ENCODE measurements at places on chromosomes 5 and 9.
A peak's percentile ranks its signal among the peaks of the same experiment; 100 is the strongest.

- no peaks in the 10 kb centered on the region for H3K27me3 ChIP-seq
- H3K4me1 ChIP-seq = no peaks in the 10 kb centered on the region
- no peak overlapping the region for H3K4me3 ChIP-seq
- no peaks in the 10 kb centered on the region for H3K36me3 ChIP-seq
- no peak overlapping the region for H3K27ac ChIP-seq
These were observed 3.5 kb upstream of the NEK6 start for GRCh38 chr9:124254261-124254682.

GRCh38 chr5:78243639-78244038, 50.9 kb downstream of the AP3B1 start:
- H3K27ac ChIP-seq = no peak overlapping the region
- H3K36me3 ChIP-seq = no peaks in the 10 kb centered on the region
- no peak overlapping the region for H3K4me3 ChIP-seq
- H3K27me3 ChIP-seq = no peaks in the 10 kb centered on the region

GRCh38 chr5:43572357-43572756, 15.5 kb upstream of the PAIP1 start:
- no peak overlapping the region for H3K4me3 ChIP-seq
- H3K27ac ChIP-seq = peak overlapping the region; percentile 68
- H3K36me3 ChIP-seq = peaks cover 6% of the 10 kb centered on the region
- H3K4me1 ChIP-seq = no peaks in the 10 kb centered on the region
- no peaks in the 10 kb centered on the region for H3K27me3 ChIP-seq

- H3K27ac ChIP-seq = no peak overlapping the region
- no peaks in the 10 kb centered on the region for H3K36me3 ChIP-seq
- no peaks in the 10 kb centered on the region for H3K27me3 ChIP-seq
These were observed 71.1 kb upstream of the NEURL1B start for GRCh38 chr5:172569861-172570558.

DNA sequence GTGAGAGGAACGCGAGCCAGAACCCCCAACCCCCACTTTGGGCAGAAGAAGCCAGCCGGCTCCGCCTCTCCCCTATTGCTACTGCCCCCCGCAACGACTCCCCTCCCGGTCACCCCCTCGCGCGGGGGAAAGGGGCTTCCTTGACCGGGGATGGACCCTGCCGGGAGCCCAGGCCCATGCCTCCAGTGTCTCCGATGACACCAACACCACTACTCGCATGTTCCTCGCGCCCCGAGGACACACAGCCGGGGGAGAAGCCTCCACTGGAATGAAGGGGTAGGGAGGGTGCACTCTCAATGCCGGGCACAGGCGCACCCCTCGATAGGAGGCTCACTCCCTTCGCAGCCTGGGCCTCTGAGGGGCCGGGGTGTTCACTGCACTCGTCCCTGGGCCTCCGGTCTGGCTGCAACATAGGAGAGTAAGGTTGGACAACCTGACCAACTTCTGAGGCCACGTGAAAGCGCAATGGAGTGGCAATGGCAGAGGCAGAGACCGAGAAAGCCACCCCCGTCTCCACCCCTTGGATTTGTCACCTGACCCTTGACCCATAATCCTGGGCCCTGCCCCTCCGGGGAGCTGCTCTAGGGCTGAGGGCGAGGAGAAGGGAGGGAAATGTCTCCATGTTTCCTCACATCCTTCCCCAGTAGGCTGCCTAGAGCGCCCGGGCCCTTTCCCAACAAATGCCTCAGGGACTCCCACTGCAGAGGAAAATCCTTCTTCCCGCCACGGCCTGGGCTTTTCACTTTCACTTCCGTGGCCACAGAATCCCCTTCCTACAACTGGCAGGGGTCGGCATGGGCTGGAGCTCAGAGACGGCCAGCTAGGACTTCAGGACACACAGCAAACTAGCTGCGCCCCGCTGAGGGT, 1.1 kb upstream of the CNTFR start:
- peaks cover 12% of the 10 kb centered on the region for H3K27me3 ChIP-seq
- DNase-seq = no peak
- H3K4me3 ChIP-seq = peak overlapping the region; percentile 66

Data from ascending aorta (tissue), 2 donors.